SW 1271 (cell line): ENCODE measurements at places on chromosomes 2 and 18.

DNA sequence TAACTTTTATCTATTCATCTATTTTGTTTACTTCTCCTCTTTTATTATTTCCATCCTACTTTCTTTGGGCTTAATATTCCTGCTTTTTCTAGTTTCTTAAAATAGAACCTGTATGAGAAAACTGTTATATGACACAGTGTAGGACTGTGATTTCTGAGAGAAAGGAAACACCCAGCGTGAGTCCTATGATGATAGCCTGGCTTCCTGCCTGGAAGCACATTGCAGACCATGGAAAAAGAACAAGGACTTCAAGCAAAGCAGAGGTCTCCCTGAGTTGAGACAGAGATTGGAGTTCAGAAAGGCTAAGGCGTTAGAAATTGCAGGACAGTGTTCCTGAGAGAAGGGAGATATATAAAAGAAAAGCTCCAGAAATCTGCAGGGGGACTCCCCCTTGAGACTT is 7.8 kb downstream of the RBM44 start:
- no peak for DNase-seq

DNA sequence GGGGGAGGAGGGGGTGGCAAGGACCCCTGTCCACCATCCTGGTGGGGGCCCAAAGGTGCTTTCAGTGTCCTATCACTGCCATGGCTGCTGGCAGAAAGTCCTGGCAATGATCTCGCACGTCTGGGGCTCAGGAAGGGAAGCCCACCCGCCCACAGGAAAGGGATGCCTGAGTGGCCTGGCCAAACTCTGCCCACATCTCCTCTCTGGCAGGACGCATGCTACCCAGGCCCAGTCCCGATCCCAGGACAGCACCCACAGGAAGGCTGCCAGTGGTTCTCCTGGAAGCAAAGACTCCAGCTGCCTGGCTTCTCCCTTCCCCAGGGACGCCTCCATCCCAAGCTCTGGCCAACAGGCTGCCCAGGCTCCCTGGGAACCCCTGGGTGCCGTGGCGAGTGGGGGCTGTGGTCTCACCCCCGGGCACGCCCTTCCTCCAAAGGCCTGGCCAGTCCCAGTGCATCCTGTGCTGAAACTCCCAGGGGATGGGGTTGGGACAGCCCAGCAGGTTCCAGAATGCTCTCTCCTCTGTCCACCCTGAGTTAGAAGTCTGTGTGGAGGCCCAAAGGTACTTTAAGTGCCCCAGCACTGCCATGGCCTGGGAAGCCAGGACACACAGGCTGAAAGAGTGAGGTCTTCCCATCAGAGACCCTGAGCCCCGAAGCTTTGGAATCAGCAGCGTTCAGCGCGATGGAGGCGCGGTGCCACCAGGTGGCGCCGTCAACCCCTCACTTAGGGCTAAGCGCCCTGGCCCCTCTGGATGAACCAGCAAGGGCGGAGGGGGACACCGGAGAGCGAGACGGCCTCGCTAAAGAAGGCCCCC is 29.8 kb upstream of the TAF1B start:
- DNase-seq = peak; percentile 43

- no peak for DNase-seq
Measured at GRCh38 chr2:189601043-189601442, 20.5 kb upstream of the SLC40A1 start.

- DNase-seq = no peak
Measured at GRCh38 chr2:99862566-99862965, 279.8 kb downstream of the AFF3 start.

- no peak for DNase-seq
Measured at GRCh38 chr2:15826273-15826717, 114.1 kb upstream of the MYCN start.

- DNase-seq = no peak
Measured at GRCh38 chr18:55999641-56000040, 411.6 kb upstream of the TCF4 start.

GRCh38 chr2:181743723-181744031 is 63.4 kb upstream of the NEUROD1 start:
- DNase-seq = no peak

DNA sequence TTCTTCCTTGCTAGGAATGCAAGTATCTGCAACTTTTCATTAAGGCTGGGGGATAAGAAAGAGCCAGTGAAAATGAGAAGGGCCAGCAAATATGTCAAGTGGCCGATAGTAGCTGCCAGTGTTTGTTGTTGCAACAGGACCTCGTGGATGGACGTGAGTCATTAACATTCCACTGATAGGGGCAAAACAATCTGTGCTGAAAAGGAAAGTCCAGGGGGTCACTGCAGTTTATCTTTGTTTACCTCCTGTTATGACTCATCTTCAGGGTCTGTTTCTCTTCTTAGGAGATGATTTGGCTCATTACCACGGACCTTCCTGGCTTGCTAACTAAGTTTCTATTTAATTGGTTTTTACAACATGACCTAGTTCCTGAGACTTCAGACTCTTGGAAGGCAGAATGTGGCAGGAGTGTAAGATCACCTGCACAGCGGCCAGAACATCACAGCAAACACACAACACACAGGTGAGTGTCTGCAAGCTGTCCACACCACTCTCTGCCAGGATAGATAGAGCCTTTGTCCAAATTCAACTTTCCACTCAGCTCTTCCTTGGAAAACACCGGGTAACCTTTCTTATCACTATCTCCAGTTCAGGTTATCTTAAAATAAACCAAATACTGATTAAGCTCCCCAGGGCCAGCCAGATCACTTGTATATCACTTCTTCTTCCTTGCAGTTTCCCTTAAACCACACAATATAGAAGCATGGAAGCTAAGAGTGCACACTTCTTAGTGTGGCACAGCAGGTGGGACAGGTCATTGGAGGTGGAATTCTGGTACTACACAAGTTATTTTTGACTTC is 157.5 kb upstream of the LMAN1 start:
- no peak for DNase-seq

GRCh38 chr2:100972452-100972851 is 29.6 kb upstream of the RPL31 start:
- no peak for DNase-seq

- no peak for DNase-seq
Measured at GRCh38 chr18:22683196-22683676, 249.9 kb upstream of the RBBP8 start.

GRCh38 chr2:199382091-199382490 is 75.6 kb downstream of the SATB2 start:
- DNase-seq = no peak

- no peak for DNase-seq
Measured at GRCh38 chr2:225354281-225354774, 45.2 kb upstream of the NYAP2 start.

GRCh38 chr2:47077442-47078117 is 77.5 kb downstream of the STPG4 start:
- DNase-seq = no peak

DNA sequence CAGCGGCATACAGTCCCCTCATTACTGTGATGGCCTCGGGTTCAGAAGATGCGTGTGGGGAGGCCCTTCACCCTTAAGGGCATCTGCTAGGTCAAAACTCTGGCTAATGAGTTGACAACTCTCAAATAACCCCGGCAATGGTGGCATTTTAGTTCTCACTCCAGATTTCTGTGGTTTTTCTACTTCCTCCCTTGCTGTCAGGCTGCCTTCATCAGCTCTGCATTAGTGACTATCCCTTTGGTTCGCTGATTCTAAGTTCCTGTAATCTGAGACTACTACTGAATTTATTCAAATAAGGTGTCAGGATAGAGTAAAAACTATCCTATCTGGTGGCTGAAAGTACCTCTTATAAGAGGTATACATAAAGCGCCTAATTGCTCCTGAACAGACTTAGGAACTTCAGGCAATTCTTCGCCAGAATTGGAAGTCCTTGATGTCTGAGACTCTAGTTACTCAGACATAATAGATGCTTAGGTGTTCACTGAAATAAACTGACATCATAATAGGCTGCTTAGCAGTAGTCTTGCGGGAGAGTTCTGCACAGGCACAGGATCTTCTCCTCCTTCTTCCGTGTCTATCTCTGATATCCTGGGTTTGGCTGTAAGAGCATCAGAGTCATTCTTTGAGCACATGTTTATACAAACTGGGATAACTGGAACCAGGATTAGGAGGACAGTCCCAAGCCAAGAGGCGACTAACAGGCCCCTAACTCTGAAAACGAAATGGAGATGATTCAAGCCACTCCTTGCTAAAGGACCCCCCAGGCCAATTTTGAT is 194.5 kb downstream of the DNER start:
- no peak for DNase-seq

DNA sequence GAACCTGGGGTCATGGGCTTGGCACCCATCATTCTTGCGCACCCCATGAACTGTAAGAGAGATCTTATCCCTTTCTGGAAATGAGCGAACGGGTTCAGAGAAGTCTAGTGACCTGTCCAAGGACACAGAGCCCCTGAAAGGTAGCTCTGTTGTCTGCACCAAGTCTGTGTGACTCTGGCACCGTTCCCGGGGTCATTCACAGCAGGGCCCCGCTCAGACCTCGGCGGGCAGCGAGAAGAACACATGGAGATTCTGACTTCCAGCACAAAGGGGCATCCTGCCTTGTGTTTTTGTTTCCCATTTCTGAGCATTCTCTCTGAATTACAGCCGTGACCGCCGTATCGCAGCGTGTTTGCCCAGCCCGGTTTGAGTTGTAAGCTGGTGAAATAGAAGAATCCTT is 231.7 kb downstream of the KLHL29 start:
- DNase-seq = no peak

GRCh38 chr2:75602724-75603342 is 42.1 kb upstream of the EVA1A start:
- DNase-seq = peak; percentile 8

- peak; percentile 28 for DNase-seq
Measured at GRCh38 chr18:36352384-36352783, 54.9 kb downstream of the FHOD3 start.

GRCh38 chr18:69774831-69775230 is 172.8 kb downstream of the CD226 start:
- DNase-seq = no peak

- no peak for DNase-seq
Measured at GRCh38 chr18:21453511-21453901, 147.0 kb downstream of the ESCO1 start.

DNA sequence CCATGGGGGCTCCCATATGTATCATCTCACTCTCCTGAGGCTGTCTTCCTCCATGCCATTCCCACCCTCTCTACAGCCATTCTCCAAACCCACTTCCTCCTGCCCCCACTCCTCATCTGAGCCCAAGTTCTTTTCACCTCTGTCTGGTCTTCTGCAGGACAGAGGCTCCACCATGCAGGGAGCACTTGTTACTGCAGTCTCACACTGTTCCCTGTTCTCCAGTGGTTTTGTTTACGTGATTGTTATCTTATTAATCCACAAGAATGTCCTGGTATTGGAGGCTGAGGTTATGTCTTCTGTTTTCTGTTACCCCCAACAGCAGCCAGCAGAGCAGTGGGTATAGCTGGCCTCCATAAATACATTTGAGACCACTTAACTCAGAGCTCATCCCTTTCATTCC is 51.4 kb downstream of the PAX8 start:
- DNase-seq = no peak

GRCh38 chr2:134630504-134631159 is 88.2 kb downstream of the TMEM163 start:
- DNase-seq = no peak

GRCh38 chr18:8529609-8530008 is 79.6 kb upstream of the RAB12 start:
- DNase-seq = no peak

- DNase-seq = no peak
Measured at GRCh38 chr18:8097927-8098326, 511.3 kb upstream of the RAB12 start.

DNA sequence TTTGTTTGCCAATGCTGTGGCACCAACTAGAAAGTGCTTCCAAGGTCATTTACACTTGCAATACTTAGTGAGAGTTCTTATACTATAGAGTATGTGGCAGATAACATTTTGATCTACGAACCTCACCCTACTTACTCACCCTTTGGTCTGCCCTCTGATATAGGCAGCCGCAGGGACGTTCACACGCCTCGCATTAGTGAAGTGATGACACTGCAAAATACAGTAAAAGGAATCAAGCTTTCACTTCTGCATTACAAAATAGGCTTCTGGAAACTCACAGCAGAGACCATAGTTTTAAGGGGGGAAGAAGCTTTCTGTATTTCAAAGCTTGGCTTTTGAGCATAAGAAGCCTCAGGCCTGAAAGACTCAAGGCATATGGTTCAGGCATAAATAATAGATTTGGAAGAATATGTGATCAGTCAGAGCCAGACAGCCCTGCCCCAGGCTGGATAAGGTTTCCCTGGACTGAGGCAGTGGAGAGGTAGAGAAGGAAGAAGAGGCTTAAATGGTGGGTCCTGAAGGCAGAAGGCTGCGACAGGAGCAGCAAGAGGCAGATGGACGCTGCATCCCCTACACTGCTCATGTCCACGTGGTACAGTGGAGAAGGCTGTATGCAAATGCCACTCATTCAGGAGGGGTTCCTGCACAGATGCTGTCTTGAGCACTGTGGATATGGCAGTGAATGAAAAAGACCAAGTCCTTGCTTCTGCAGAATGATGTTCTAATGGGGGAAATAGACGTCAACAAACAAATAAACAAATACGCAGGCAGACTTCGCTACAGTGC is 63.1 kb downstream of the FECH start:
- DNase-seq = no peak

DNA sequence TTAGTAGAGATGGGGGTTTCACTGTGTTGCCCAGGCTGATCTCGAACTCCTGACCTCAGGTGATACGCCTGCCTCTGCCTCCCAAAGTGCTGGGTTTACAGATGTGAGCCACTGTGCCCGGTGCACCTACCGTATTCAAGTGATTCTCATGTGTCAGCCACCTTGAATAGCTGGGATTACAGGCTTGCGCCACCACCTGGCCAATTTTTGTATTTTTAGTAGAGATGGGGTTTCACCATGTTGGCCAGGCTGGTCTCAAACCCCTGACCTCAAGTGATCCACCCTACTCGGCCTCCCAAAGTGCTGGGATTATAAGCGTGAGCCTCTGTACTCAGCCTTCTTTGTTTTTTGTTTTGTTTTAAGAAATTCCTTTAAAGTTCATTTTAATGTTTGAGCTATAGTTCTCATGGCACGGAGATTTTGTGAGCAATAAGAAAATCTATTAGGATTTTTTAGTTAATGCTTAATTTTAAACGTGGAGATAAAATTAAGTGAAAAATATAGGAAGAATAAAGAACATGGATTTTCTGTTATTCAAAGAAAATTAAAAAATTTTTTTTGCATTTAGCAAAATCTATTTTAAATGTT is 242.6 kb downstream of the PHLPP1 start:
- no peak for DNase-seq

- no peak for DNase-seq
Measured at GRCh38 chr18:31185186-31185950, 22.7 kb upstream of the DSC1 start.

- DNase-seq = no peak
Measured at GRCh38 chr18:49479381-49480137, 7.5 kb downstream of the C18orf32 start.
